Spinal cord (tissue), 10 donors: ENCODE measurements at places on chromosomes 2 and 18. TPM values are rescaled to one million over a fixed set of nuclear protein-coding genes. Genes with fewer than 3 reads are reported as not detected.

The DHRS9 gene
- total RNA-seq = 4.6 TPM

The HEATR5B gene
- total RNA-seq = 28.9 TPM

The ZNF396 gene
- total RNA-seq = 6.8 TPM

The EFEMP1 gene
- 75.2 TPM for total RNA-seq

The IMMT gene
- 58.1 TPM for total RNA-seq

The SCN9A gene
- 94.9 TPM for total RNA-seq

The MRPS9 gene
- 22.5 TPM for total RNA-seq

DNA sequence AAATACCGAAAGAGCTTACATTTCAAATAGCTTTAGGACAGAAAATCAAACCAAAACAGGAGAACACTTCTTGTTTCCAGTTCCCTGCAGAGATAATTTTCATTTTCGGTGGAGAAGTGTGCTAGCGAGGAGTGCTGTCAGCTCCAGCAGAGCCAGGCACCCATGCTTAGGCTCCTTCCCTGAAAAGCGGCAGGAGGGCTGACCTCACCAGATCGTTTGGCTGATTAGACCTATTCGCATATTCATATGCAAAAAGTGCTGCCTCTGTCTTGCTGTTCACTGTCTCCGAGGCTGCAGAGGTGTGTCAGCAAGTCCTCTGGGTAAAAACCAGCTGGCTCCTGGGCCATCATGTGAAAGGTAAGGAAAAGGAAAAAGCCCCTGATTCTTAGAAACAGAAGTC lies 225.8 kb upstream of the COPS8 start:
- DNase-seq = no peak

DNA sequence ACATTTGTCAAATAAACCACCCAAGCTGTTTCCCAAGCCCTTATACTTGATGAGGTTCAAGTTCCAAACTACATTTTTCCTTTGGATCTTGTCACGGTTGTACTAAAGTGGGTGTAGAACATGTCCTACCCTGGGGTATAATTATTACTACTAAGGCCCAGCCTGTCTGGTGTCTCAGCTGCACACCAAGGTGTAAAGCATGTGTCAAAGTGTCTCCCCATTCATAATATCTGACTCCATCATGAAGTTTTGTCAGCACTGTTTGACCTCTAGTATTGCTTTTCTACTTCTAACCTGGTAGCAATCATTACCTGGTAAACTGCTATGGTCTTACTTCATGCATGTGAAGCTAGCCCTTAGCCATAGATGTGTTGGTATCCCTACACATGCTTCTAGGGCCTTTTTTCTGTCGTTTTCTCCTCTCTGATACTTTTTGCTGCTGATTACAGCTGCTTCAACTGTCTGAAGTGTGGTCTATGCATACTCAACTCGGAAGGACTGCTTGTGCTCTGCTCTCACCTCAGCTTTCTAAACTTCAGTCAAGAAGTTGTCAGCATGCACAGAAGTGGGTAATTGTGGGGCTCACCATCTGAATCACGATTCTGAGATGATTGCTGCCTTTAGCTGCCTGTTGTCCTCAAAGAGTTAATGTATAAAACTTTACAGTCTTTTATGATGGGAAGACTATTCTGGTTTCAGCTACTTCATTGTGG lies 445.7 kb upstream of the TRIB2 start:
- DNase-seq = no peak

DNA sequence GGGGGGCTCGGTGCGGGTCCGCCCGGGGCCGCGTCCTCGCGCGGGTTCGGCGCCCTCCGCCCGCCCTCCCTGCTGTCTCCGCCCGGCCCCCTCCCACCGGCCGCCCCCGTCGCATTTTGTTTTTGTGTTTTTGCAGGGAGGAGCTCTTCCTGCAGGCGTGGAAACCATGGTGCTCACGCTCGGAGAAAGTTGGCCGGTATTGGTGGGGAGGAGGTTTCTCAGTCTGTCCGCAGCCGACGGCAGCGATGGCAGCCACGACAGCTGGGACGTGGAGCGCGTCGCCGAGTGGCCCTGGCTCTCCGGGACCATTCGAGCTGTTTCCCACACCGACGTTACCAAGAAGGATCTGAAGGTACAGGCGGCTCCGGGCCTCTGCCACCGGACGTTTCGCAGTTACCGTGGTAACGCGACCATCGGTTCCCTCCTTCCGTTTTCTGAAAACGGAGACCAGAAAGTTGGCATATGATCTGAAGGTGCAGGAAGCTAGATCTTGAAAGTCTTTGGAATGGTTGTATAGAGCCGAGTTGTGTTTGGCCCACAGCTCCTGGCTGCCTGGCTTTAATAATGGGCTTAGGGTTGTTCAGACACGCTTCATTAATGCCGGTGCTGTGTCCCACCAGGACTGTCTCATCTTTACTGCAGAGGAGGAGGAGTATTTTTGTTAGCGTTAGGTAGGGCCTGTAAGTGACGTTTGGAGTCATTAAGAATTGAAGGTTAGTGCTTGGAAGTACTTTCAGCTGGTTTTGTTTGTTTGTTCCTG lies 891 bp downstream of the KDM3A start:
- DNase-seq = no peak

DNA sequence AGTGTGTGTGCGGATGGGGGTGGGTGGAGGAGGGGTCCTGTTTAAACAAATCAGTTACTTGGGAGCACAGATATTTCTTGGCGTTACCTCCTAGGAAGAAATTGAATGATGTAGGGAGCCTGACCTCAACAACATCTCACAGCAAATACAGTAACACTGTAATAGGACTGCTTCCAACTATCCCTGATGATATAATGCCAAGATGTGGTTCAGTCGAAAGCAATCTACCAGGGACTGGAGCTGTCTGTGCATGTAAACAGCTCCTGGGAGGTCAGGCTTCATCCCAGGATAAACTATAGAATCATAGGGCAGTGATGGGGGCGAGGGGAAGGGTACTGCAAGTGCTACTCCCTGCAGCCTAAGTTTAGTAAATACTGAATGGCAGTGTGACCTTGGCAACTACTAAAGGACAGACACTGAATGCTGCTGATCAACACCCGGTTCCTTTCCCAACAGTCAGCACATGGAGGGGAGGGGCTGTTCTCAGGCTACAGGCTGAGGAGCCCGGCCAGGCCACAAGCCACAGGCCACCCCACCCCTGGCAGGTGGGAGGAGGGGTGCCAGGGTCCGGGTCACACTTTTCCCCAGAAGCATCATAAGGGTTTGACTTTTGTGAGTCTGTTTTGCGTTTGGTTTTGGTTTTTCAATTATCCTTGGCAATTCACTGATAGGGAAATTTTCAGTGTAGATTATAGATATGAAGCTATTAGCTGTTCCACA lies 85.3 kb upstream of the ZNF397 start:
- DNase-seq = no peak

DNA sequence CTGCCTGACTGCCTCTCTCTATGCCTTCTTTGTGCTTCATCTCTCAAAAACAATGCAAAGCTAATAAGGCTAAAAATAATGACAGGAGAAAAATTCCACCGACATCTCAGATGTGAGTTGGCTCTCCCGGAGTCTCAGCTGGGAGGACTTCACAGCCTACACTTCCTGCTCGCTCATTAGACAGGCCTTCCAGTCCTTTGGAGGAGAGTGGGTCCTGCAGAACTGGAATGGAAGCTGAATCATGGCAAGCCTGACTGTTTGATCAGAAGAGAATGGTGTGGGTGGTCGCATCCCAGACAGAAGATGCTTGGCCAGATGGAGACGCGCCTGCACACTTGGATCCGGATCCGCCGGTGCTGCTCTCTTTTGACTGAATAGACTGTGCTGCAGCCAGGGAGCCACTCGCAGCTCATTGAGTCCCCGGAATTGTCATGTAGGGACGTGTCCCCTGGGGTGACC lies 49.7 kb downstream of the TRIB2 start:
- DNase-seq = no peak

DNA sequence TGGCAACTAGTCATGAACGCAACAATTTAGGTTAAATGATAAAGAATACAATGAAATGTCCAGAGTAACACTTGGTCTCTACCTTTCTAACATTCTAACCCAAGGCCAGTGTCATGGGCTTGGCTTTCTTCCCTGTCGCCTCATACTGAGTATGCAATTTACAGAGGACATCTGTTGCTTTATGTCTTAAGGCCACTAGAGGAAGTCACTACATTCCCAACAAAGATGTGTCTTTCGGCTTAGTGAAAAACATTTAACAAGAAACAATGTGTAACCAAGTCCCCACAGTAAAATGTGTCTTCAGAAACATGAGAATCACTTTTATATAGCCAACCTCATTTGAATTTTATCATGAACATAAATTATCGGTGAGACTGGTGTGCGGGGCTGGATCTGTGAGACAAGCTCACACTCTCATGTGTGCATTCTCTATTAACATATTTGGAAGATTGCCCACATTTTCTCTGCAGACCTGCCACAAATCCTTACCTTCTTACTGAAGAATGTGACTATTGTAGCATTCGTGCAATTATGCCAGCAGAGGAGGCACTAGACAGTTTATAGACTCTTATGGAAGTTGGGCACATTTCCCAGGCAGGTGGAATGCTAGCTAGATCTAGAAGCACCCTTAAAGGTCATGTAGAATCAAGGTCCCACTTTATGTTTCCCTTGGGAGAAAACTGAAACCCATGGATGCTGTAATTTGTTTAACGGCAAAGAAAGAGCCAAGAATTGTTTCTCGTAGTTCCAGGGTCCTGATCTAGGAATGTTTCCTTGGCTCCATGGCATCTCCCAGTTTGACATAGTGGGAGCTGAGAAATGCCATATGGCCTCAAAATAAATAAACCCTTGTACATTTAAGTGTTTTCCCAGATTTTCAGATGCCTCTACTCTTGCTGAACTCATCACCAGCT lies 101.8 kb downstream of the CD226 start:
- peak; percentile 47 for DNase-seq

GRCh38 chr2:180208841-180209240 lies 201.7 kb upstream of the CWC22 start:
- no peak for DNase-seq

DNA sequence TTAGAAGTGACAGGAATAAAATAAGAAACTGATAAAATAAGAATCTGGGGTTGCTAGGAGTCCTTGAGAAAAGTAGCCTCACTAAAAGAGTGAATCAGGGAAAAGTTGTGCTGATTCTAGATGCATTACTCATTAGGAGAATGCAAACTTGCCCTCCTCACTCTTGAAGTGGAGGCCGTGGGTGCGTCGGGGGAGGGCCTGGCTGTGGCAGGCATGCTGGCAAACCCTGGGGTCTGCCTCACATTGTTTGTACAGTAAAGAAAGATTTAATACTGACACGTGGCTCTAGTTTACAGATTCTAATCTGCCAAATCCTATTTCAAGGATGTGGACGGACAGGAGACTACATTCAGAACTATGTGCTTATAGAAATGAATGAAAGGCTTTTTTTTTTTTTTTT lies 41.9 kb downstream of the TANC1 start:
- no peak for DNase-seq

DNA sequence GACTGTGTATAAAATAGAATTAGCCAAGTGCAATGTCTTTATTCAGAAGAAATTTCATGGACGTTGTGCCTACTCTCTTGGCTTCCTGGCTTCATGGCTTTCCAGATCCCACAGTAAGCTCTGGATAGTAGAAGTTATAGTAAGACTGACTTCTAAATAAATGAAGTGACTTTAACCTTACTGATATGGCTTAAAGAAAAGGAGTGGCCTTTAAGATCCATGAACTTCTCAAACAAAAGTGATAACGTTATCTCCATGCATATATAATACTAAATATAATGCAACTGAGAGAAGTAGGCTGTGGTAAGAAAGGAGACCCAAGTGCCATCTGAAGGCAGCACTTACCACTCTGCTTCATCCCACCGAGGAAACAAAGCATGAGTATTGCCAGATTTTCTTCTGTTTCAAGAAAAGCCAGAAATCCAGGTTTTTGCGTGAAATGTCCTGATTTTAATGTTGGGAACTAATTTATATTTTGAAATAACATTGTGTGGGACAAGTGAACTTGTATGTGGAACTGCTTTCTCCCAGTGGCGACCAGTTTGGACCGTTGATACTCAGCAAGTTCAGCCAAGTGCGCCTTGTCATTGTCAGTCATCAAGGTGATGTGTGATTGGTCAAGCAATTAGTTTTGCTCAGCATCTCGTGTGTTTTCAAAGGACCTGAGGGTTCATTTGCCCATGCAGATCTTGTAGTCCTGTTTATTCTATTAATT lies 13.9 kb upstream of the IL37 start:
- DNase-seq = no peak

DNA sequence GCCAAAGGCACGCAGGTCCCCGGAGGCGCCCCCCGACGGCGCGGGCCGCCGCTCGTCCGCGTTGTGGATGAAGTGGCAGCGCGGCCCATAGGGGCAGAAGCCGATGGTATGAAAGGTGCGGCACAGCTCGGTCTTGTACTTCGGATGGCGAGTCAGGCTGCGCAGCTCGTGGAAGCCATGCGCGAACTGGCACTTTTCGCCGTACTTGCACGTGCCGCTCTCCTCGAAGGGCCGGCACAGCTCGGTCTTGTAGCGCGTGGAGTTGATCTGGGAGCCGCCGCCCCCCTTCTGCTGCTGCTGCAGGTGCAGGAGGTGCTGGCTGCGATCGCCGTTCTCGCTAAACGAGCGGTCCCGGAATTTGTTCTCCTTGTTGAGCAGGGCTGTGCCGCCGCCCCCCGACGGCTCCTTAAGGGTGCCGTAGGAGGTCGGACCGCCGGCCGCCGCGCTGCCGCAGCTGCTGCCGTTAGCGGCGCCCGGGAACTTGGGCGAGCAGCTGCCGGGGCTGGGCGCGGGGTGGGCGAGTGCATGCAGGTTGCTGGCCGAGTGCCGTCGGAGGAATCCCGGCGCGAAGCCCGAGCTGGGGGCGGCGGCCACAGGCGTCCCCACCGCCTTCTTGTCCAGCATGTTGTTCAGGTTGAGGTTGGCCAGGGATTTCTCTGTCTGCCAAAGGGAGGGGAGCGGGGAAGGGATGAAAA lies 1.2 kb downstream of the ZFP36L2 start:
- DNase-seq = peak; percentile 80

- DNase-seq = no peak
These were observed 129.3 kb downstream of the GLI2 start for GRCh38 chr2:120864981-120865380.

- no peak for DNase-seq
These were observed 3.1 kb downstream of the STK39 start for GRCh38 chr2:168244318-168244717.

DNA sequence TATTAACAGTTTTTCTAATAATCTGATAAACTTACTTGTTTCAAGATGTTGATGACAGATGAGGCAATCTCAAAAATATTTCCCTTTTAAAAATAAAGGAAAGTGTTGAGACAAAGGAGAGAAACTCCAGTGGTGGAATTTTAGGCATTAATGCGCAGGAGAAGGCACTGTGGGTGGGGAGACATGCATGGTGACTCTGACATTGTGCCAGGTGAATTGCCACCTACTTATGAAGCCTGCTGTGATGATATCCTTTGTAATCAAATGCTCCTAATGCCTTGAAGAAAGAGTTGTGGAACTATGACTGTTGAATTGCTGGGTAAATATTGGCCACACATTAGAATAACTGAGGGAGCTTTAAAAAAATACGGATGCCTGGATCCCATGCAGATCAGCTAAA lies 101.4 kb downstream of the PLA2R1 start:
- DNase-seq = no peak

- DNase-seq = no peak
These were observed 33.0 kb downstream of the LANCL1 start for GRCh38 chr2:210443527-210443926.

- no peak for DNase-seq
These were observed 397.7 kb upstream of the HNRNPA3 start for GRCh38 chr2:176814740-176815367.
